ENCODE measurements at places on chromosomes 16 and 17. TPM values are rescaled to one million over a fixed set of nuclear protein-coding genes. Genes with fewer than 3 reads are reported as not detected.
A peak's percentile ranks its signal among the peaks of the same experiment; 100 is the strongest.

DNA sequence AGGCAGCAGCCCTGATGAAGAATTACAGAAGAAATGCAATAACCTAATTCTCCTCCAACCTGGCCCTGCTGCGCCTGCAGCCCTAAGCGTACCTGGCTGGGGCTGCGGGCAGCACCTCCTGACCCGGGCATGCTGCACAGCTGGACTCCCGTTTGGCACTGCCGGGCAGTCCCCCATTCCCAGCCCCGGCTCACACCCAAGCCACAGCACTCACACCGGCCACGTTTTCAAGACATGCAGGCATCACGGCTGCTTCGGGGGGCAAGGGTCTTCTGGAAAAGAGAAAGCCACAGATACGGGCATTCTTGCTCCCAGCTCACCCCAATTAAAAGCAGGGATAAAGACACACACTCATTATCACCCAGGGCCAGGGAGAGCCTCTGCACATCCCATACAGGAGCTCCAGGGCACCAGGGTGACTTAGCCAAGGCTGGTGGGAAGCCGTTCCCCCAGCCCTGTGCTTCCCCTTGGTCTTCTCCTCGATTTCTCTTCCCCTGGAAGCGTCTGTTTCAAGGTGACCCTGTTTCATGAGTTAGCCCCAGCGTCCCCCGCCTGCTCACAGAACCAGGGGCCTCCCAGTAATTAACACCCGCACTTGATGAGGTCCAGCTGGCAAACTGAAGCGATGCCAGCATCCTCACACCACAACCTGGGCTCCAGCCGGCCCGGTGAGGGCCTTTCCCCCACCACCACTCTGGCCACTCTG, 216.7 kb downstream of the C16orf78 start:
- ATAC-seq, result no peak

- ATAC-seq, result no peak
Observed at GRCh38 chr17:31453896-31454295, 62.4 kb downstream of the RAB11FIP4 start.

- ATAC-seq, result no peak
Observed at GRCh38 chr17:48998587-48999440, 1.6 kb downstream of the IGF2BP1 start.

GRCh38 chr17:41018541-41018940, 8.5 kb downstream of the KRTAP1-5 start:
- no peak for ATAC-seq

DNA sequence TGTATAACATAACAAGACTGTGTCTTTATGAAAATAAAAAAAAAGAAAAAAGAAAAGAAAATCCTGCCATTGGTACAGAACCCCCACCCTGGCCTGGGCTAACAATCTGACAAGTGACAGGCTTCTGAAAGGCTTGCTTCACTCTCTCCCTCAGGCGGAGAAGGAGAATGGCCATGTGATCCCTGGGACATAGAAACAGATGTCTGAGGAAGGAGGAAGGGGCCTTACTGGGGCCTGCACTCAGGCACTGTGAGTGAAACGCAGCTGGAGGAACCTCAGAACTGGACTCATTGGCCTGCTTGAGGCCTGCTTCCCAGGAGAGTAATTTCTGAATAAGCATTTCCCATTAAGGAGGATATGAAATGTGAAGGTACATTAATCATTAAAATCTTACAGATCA, 17.5 kb downstream of the MAP3K14 start:
- peak; percentile 99 for ATAC-seq

DNA sequence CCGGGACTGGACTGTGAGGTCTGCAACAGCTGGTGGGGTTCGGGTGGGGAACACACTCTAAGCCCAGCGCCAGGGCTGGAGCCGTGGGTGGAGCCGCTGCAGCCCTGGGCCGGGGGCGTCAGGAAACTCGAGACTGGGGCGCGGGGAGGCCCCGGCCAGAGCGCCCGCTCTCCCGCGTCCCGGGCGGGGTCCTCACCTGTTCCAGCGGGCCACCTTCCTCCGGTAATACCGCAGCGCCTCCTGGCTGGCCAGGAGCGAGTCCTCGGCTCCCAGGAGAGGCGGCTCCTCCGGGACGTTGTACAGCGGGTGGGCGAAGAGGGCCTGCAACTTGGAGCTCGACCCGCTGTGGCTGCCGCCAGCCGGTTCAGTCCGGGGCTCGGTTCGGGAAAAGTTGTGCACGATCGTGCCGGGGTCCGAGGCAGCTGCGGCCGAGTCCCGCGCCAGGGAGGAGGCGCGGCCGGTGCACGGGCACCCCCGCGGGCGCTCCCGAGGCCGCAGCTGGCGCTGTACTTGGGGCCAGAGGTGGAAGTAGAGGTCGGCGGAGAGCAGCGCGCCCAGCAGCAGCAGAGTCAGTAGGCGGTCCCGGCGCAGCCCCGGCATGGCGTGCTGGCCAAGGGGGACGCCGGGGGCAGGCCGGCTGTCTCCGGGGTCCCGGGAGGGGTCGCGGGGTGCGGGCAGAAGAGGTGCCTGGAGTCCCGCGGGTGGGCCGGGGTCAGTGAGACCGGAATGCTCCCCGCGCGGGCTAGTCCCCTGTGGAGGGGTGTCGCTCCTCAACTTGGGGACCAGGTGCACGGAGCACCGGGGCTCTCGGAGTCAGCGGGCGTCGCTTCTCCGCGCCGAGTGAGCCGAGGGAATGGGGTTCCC, 868 bp downstream of the FAM20A start:
- ATAC-seq, result peak; percentile 57

GRCh38 chr16:47082099-47082865, 61.5 kb downstream of the NETO2 start:
- no peak for ATAC-seq

- no peak for ATAC-seq
Observed at GRCh38 chr16:29665294-29666077, 2.4 kb downstream of the SPN start.

DNA sequence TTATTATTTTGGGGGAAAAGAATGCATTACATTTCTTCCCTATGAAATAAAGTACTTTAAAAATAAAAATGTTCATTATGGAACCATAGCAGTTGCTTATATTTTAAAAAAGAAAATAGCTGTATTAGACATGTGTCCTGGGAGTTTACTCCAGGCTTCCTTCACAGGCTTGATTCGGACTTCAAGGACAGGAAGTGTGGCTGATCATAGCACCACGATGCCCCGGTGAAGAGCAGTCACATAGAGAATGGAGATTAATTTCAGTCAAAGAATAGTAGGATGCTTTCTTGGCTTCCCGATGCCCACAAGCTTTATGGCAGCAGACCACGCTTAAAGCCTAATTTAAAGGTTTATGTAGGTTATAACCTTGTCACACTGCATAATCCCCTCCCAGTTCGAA, 125.1 kb downstream of the NPIPB5 start:
- no peak for ATAC-seq

- ATAC-seq, result no peak
Observed at GRCh38 chr17:64297467-64298088, 34.5 kb upstream of the TEX2 start.

DNA sequence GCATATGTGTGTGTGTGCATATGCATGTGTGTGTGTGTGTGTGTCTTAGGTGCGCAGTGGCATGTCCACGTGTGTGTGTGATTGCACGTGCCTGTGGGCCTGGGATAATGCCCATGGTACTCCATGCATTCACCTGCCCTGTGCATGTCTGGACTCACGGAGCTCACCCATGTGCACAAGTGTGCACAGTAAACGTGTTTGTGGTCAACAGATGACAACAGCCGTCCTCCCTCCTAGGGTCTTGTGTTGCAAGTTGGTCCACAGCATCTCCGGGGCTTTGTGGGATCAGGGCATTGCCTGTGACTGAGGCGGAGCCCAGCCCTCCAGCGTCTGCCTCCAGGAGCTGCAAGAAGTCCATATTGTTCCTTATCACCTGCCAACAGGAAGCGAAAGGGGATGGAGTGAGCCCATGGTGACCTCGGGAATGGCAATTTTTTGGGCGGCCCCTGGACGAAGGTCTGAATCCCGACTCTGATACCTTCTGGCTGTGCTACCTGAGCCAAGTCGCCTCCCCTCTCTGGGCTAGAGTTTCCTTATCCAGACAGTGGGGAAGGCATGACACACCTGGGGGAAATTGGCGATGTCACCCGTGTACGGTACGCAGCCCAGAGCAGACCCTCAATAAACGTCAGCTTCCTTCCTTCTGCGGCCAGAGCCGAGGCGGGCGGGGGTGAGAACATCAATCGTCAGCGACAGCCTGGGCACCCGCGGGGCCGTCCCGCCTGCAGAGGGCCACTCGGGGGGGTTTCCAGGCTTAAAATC, 47.6 kb downstream of the IL21R start:
- no peak for ATAC-seq

DNA sequence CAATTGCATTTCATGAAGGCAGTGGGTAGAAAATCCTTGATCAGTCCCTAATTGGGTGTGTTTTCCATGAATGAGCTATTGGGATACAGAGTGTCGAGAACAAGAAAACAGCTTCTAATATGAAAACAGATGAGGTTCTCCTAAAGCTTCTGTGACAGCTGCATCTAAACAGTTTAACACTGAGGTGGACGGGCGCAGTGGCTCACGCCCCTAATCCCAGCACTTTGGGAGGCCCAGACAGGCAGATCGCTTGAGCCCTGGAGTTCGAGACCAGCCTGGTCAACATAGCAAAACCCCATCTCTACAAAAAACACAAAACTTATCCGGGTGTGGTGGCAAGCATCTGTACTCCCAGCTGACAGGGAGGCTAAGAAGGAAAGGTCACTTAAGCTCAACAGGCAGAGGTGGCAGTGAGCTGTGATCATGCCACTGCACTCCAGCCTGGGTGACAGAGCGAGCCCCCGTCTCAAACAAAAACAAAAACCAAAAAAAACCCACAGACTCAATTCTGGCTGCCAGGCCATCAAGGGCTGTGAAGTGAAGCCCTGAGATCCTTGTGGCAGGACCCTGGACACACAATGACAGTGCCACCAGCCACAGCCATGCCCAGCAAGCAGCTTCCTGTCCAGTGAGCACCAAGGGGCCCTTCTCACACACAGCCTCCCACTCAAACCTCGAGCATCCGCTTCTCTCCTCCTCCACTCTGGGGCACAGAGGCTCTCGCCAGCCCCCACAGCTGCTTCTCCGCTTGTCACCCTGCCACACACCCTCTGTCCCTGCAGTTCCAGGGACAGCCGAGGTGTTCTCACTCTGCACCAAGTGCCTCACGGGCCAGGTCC, 44.0 kb downstream of the ANKRD11 start:
- ATAC-seq, result no peak

GRCh38 chr16:83105279-83106077, 478.7 kb downstream of the CDH13 start:
- no peak for ATAC-seq

GRCh38 chr17:77842528-77843147, 115.9 kb upstream of the TNRC6C start:
- no peak for ATAC-seq

DNA sequence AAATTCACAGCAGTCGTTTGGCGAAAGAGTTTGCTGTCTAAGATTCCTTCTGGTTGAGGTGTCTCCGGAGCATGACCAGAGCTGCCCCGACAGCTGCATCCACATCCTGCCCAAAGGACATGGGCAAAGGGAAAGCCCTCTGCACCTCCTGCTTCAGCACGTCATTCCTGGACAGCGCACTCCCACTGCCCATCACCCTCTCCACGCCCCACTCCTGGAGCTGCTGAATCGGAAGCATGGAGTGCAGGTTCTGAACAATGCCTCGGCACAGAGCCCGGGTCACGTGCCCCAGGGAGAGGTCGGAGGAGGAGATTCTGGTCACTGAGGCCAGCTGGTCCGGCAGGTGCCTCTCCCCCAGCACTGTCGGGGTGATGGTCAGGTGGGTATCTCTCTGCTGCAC, 1.3 kb upstream of the TRPV1 start:
- no peak for ATAC-seq

DNA sequence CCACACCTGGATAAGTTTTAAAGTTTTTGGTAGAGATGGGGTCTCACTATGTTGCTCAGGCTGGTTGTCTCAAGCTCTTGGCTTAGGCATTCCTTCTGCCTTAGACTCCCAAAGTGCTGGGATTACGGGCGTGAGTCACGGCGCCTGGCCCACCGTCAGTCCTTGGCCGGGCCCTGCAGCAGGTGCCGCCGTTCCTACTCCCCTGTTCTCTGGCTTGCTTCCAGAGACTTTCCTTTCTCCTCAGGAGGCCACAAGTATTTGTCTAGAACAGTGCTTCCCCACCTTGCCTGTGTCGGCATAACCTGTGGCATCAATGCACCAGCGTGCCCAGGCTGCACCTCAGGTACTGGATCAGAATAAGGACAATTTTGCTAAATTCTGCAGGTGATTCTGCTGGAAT, 3.0 kb upstream of the MGAT5B start:
- no peak for ATAC-seq

NOS2 gene
- total RNA-seq, result 0.50 TPM

RAMP2 gene
- total RNA-seq, result 4.0 TPM

TBC1D3I gene
- total RNA-seq, result 0.42 TPM

CYGB gene
- 0.53 TPM for total RNA-seq

C17orf50 gene
- not detected for total RNA-seq

BEAN1 gene
- total RNA-seq, result 3.1 TPM

KRTAP17-1 gene
- total RNA-seq, result not detected

HID1 gene
- total RNA-seq, result 14.8 TPM

WIPF2 gene
- total RNA-seq, result 14.3 TPM

All from motor neuron (in vitro differentiated cells).